ENCODE measurements at places on chromosomes 7 and 10.

DNA sequence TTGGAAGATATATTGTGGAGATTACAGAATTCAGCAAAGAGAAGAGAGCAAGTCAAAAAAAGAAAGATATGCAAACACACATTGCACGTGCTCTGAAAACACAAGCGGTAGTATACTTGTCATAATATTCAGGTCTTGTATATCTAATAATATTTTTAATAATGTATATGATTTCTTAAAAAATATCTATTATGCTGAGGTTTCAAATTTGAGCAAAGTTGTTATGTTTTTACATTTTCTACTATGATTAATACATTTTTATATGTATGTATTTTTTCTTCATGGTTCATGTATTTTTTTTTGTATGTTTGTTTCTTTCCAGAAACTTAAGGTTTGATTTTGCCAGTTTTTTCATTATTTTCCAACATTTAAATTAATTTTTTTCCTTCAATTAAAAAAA, 752.4 kb upstream of the VSTM2A start:
- no peak for DNase-seq

- no peak for DNase-seq
Observed at GRCh38 chr10:65968871-65969270, 957.0 kb upstream of the LRRTM3 start.

GRCh38 chr7:114787556-114787955, 134.3 kb upstream of the MDFIC start:
- no peak for DNase-seq

DNA sequence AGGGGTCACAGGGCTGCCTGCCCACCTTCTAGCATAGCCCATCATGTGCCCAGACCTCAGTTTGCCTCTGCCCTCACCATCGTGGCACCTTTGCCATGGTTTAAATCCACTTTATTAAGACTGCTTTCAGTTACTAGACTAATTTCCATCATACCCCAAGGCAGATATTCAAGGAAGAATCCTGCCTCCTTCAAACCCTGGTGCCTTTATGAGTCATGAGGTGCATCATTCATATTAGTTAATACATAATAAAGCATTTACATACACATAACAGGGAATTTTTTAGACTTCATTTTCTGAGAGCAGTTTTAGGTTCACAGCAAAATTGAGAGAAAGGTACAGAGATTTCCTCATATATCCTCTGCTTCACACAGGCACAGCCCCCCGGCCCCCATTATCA, 62.8 kb downstream of the CXCL12 start:
- no peak for DNase-seq

Data from renal cortex interstitium (tissue), 15 donors.